Stimulated activated CD8-positive, alpha-beta memory T cell treated with anti-CD3 and anti-CD28 coated beads, Interleukin-7, amount 100 ng/mL, for 24 hours (primary cell): ENCODE measurements at places on chromosomes 1 and 21.

- no peak for DNase-seq
Measured at GRCh38 chr21:42833439-42833815, 45.9 kb downstream of the WDR4 start.

GRCh38 chr21:42475526-42476387 lies 20.3 kb downstream of the RSPH1 start:
- no peak for DNase-seq

GRCh38 chr21:43923391-43923790 lies 58.4 kb downstream of the AGPAT3 start:
- no peak for DNase-seq

- no peak for DNase-seq
Measured at GRCh38 chr1:65059930-65060538, 88.0 kb upstream of the AK4 start.

DNA sequence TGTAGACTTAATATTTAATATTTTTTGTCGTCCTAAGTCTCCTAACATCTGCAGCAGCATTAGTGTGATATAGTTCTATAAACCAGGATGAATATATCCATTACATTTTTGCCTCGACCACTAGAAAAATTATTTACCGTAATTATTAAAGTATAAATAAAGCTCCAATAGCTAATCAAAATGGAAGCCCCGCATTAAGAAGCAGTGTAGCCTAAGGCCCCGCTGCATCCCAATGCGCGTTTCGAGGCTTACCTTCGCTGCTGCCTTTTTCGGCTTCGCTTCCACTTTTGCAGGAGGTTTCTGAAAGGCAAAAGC lies 891 bp downstream of the HMGN1 start:
- no peak for DNase-seq

DNA sequence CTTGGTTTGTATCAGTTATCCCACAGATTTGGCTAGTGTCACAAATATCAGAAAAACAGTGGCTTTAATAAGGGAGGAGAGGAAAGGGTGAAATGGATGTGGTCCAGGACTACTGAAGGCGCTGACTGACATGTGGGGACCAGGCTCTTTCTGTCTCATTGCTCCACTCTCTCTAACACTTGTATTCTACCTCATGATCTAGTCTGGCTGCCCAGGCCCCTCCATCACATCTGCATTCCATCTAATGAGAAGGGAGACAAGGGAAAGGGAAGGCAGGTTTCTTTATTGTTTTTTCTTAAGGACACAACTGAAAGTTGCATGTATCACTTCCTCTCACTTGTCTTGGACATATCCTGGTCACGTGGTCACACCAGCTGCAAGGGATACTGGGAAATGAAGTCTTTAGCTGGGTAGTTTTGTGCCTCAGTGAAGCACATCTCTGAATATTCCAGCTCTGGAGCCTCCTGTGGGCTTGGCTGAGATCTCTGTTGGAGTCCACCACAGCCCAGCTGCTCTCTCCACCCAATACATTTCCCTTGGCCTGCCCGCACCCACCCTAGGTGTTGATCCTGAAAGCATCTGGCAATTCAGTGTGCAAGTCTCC lies 42.0 kb upstream of the PADI2 start:
- DNase-seq, result no peak

GRCh38 chr21:31772674-31773555 lies 41.0 kb upstream of the SCAF4 start:
- no peak for DNase-seq

GRCh38 chr1:212291505-212292134 lies 6.4 kb downstream of the PPP2R5A start:
- no peak for DNase-seq

DNA sequence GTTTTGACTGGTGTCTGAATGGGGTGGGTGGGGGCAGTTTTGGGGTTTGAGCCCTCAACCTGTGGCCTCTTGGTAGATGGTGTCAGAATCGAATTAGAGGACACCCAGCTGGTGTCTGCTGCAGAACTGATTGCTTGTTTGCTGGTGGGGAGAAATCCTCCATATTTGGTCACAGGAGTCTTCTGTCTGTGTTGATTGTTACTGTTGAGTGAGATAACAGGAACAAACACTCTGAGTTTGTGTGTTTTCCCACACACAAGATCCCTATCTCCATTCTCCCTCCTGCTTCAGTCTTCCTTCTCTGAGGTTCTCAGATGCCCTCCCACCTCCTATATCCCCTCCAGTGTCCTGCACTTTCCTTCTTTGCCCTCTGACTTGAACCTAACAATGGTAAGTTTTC lies 19.1 kb upstream of the CGN start:
- DNase-seq, result no peak

- no peak for DNase-seq
Measured at GRCh38 chr1:4016351-4017130, 116.5 kb upstream of the C1orf174 start.

GRCh38 chr1:17561247-17561548 lies 21.7 kb downstream of the ARHGEF10L start:
- DNase-seq, result no peak

DNA sequence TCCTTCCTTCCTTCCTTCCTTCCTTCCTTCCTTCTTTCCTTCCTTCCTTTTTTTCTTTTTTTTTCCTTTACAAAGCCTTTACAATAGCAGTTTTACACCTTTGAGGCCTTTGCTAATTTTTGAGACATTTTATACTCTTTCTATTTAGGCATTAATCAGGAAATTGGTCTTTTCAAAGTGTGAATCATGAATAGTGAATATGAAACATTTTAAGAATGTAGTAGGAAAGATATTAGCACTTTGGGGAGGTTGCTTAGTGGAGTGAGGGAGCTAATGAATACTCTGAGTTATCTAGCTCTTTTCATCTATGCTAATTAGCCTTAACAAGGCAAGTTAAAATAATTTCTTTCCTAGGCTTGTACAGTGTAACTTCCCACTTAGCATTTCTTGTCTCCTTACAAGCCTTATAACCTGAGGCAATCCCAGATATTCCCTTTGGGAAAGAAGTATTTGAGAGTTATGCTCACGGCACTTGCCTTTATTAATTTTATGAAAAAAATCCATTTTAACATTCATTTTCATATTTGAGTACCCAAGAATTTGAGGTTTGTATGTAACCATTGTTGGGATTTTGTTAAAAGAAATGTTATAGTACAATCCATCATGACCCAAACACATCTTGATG lies 122.6 kb downstream of the NTNG1 start:
- no peak for DNase-seq

- no peak for DNase-seq
Measured at GRCh38 chr1:110070282-110070669, 196 bp downstream of the ALX3 start.

DNA sequence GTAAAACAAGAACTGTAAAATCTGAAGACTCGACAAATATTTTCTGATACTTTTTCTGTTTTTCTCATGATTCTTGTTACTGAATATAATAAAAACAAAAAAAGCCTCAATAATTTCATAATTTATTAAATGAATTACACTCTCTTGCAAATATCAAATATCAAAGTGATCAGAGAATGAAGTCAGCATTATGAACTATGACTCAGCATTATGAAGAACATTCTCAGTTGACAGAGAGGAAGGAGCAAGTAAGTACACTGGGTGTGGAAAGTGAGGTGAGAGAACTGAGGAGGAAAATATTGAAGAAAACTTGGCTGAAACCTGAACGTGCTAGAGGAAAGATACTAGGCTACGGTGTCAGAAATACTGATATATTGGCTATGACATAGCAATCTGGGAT lies 529.5 kb downstream of the KCNT2 start:
- DNase-seq, result no peak

DNA sequence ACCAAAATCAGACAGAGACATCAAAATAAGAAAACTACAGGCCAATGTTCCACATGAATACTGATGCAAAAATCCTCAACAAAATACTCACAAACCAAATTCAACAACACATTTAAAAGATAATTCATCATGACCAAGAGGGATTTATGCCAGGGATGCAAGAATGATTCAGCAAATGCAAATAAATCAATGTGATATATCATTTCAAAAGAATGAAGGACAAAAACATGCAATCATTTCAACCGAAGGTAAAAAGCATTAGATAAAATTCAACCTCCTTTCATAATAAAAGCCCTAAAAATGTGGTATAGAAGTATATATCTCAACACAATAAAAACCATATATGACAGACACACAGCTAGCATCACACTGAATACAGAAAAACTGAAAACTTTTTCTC lies 81.5 kb upstream of the LYPLAL1 start:
- no peak for DNase-seq

DNA sequence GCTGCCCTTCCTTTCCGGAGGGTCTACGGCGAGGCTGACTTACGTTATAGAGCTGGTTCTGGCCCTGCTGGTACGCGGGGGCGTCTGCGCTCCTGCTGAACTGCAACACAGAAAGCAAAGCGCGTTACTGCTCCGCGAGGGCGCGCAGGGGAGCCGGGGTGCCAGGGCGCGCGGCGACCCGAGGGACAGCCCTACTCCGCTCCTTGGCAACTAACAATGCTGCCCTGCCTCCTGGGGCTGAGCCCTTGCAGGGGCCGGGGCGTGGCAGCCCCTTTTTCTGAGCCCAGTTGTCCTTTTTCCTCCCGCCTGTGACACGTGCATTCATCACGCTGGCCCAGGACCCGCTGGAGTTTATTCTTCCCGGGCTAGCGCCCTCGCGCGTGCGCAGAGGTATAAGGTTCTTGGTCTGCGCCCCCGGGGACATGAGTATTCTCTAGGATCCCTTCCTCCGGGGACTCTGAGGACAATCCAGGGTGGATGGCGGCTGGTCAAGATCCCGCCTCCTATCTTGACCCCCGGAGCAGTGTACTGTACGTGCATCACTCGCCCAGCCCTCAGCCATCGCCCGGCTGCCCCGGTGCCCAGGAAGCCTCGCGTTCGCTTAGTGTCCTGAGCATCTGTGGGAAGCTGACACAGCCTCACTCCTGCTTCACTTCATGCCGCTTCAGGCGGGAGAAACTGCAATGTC lies 78.9 kb downstream of the CD247 start:
- no peak for DNase-seq

DNA sequence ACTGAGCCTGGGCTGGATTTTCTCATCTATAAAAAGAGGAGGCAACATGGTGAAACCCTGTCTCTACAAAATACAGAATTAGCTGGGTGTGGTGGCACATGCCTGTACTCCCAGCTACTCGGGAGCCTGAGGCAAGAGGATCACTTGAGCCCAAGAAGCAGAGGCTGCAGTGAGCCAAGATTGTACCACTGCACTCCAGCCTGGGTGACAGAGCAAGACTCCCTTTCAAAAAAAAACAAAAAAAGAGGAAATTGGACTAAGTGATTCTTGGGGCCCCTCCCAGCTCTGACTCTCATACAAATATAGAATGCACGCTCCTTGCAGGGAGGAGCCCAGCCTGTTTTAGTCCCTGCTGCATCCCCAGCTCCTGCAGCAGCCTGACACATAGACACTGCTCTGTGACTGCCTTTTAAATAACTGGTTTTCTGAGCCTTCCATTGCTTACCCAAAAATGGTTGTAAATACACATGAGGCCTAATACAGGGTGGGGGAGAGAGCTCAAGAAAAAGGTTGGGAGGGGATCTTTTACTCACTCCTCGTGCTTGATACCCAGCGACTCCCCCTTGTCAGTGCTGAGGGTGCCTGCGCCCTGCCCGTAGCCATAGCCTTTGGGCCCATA lies 17.2 kb downstream of the CSRP1 start:
- DNase-seq, result no peak

- DNase-seq, result no peak
Measured at GRCh38 chr1:73326663-73327062, 871.3 kb downstream of the LRRIQ3 start.

DNA sequence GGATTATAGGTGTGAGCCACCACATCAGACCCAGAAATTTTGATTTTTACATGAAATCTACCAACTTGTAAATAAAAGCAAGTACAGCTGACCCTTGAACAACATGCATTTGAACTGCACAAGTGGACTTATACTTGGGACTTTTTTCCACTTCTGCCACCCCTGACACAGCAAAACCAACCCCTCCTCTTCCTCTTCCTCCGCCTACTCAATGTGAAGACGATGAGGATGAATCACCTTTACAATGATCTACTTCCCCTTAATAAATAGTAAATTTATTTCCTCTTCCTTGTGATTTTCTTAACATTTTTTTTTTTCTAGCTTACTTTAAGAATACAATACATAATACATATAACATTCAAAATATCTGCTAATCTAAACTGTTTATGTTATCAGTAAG lies 17.5 kb upstream of the YRDC start:
- DNase-seq, result no peak

GRCh38 chr1:174074757-174075156 lies 52.6 kb upstream of the RC3H1 start:
- no peak for DNase-seq
